HuH-7 (cell line): ENCODE measurements at places on chromosomes 11 and 22.
A peak's percentile ranks its signal among the peaks of the same experiment; 100 is the strongest.

DNA sequence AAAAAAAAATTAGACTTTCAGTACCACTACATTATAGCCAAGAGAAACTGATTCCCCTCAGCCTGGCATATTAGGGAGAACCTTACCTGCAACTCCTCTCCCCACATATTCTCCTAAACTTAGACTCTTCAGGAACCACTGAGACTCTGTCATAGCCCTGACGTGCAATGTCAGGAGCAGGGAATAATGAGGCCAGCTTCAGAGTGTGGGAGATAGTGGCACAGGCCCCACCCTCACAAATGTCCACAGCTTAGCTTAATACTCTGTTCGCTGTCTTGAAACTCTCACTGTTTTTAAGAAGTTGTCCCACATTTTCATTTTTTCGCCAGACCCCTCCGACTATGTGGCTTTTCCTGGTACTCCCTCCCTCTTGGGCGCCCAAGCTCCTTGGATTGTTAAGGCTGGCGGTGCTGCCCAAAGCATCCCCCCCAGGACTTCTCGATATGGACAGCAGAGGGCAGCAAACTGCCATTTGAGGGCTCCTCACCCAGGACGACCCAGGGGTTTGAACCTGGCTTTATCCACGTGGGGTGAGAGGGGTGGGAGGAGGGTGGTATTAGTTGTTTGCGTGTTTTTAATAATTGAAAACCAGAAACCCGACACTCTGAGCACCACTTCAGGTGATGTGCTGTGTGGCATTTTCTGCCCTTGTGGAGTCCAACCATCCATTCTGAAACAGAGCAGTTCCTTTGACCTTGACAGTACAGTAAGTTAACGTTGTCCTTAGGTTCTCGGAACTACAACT is 45.2 kb upstream of the RASSF10 start:
- DNase-seq, result peak; percentile 89

GRCh38 chr22:21989049-21989448 is 6.5 kb upstream of the TOP3B start:
- DNase-seq, result no peak

- no peak for DNase-seq
These were observed 709 bp downstream of the SSRP1 start for GRCh38 chr11:57335023-57335342.

DNA sequence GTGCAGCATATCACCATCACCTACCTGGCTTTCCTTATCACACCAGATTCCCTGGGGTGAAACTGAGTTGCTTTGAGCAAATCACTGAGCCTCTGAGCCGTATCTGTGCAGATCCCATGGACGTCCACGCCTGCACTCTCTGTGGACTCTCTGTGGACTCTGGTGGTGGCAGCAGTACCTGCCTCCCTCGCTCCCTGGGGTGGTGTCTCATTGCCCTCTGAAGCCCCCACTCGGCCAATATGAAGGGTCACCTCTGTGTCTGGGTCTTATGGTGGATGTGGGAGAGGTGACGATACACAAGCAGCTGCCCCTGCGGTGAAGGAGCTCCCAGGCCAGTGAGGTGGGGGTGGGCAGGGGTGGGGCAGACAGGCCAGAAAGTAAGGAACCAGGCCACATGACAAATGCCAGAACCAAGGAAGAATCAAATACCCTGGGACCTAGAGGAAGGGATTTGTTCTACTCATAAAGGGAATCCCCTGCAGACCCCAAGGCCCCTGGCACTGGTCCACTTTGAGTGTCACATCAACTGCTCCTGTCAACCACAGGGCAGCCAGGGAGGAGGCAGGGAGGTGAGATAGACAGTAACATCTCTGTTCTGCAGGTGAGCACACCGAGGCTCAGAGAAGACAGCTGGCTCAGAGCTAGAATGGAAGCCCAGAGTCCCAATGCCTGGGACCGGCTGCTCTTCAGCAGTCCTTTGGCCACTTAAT is 9.2 kb upstream of the CHST1 start:
- DNase-seq, result no peak

- DNase-seq, result no peak
These were observed 104.7 kb upstream of the CLMP start for GRCh38 chr11:123299721-123300120.

DNA sequence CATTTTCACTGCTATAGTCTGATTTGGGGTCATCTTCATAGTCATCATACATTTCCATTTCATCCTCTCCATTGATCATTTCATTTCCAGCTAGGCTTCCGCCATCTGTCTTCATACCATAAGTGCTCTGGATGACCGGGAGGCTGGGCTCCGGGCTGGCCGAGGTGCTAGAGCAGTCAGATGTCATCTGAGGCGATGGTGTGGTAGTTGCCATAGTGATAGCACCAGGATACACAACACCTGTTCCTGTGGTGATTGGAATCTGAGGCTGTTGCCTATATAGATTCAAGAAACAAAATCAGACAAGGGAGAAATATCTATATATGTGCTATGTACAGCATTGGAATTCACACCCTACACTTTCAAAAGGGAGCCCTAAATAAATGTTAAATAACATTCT is 383.5 kb downstream of the SOX6 start:
- DNase-seq, result no peak

GRCh38 chr22:38719196-38719595 is 13.5 kb downstream of the GTPBP1 start:
- no peak for DNase-seq

- no peak for DNase-seq
These were observed 3.4 kb downstream of the MRPL16 start for GRCh38 chr11:59807047-59807610.

DNA sequence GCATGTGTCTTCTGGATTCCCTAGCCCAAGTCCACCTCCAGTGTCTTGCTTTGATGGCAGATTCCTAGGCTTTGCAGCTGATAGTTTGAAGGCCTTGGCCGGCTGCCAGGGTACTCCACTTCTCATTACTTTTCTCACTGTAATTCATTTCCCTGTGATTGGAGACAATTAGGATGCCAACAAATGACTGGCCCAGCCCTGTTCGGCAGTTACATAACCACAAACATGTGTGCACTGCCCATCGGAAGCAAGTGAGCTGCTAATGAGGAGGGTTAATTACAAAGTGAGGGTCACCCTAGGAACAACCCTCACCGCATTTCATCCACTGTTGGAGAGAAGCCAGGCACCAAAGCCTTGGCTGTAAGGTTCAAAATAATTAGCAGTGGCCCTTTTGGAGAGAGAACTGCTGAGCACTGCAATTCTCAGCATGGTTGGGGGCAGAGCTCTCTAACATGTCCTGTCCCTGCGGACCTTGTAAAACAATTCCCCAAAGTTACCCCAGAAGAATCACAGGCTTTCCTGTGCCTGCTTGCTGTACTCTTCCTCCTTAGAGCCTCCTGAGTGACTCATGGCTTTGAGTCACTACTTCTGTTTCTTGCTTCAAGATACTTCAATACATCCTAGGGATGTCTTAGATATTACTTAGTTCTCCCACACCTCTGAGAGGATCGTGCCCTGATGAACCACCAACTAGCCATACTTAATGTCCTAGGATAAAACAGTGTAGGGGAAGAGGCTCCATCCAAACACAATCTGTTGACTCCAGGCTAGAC is 109.7 kb upstream of the GALNT18 start:
- no peak for DNase-seq

- no peak for DNase-seq
These were observed 19.3 kb upstream of the MRGPRX2 start for GRCh38 chr11:19079643-19080440.

GRCh38 chr11:2207773-2208621 is 36.4 kb upstream of the TH start:
- DNase-seq, result no peak

DNA sequence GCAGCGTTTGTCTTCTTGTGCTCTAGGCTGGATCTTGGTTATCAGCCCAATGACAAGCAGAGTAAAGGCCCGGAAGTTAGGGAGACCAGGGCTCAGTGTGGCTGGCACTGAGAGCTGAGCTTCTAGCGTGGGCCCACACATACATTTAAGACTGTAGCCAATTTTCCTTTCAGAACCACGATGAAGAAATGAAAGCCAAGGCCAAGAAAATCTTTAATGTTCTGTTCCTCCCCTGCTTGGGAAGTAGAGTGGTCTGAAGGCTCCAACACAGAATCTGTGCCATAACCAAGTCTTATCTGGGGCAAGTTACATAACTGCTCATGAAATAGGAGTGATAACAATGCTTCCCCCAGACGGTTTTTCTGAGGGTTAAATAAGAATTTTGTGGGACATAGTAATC is 4.7 kb upstream of the ST3GAL4 start:
- DNase-seq, result no peak

DNA sequence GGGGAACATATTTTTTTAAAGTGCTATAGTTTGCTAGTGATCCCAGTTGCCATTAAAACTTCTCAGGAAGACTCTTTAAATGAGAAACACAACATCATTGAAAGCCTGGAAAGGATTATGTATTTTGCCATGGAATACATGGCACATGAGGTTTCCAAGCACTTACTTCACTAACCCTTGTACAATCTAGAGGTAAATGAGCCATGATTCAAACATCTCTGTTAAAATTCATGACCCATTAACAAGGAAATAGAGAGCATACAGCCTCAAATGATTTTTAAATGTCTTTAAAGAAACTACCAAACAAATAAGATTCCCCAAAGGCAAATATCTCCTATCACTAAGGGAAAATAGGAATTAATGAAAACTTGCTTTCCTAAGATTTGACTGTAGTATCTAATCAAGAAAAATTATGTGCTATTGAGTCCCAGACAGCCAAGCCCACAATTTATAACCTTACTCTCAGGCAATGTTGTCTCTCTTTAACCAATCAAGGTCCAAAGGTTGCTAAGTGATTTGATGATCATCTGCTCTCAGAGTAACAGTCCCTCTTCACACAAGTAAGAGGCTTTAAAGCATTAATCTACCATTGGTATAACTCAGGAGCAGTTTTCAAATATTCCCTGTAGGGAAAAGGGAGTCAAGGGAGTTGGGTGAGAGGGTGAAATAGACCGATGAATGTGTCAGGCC is 92.0 kb upstream of the DDI1 start:
- no peak for DNase-seq

DNA sequence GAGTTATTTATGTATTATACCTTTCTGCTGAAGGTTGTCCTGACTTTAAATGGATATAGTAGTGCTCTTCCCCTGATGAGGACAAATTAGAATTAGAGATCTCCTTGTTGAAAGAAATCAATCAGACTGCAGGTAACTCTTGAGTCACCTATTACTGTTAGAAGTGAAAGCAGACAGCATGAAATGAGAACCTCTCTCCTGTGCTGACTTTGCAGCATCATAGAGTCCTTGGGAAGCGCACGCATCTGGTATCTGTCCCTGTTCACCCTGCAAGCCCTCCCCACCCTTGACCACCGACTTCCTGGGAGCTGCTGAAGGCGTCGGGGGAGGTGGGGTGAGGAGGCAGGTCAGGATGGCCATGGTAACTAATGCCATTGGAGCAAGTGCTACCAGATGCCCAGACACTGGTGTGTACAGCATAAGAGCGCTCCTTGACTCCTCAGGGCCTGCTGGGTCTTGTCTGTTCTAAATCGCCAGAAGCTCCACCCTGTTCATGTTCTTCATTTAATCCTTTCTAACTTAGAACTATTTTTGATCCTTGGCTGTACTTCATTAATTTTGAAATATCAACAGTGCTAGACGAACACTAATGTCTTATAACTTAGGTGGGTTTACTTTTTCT is 143.9 kb downstream of the WNT7B start:
- DNase-seq, result no peak

DNA sequence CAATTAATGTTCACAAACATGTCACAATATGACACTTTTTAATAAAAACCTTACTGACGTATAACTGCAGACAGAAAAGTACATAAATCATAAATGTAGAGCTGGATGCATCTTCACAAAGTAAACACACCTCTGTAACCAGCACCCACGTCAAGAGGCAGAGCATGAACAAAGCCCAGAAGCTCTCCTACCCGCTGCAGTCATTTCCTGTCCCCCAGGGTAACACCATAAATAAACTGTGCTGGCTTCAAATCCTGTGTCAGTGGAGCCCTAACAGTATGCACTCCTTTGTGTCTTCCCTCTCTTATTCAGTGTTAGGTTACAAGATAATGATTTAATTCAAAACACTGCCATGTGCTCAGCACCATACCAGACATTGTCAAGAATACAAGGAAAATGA is 5.7 kb downstream of the SYT13 start:
- DNase-seq, result no peak

DNA sequence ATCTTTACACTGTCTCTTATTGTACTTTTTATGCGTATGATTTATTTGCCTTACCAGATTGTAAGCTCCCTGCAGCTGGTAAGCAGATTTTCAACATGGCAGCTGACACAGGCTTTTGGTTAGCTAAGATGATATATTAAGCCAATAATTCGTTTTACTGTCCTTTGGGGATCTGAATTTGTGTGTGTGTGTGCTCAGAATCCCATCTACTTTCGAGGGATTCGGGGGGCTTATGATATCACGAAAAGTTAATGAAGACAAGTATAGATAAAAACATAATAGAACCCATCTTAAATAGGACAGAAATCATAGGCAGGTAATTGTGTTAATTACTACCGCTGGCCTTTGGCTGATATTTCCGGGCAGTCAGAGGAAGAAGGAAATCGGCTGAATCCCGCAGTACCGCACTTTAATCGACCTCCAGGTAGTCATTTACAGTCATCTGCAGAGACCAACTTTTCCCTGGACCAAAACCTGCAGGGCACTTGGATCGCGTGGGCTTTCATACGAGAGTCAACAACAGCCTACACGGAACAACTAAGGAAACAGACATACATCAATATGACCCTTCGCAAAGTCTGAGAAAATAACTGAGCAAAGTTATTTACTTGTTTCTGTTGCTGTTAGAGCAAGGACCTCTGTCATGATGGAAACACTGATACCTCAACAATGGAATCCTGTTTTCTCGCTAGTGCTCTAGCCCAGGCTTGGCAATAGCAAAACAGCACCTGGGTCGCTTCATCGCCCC is 802 bp downstream of the KBTBD3 start:
- no peak for DNase-seq

- no peak for DNase-seq
These were observed 663.8 kb upstream of the API5 start for GRCh38 chr11:42647993-42648392.

DNA sequence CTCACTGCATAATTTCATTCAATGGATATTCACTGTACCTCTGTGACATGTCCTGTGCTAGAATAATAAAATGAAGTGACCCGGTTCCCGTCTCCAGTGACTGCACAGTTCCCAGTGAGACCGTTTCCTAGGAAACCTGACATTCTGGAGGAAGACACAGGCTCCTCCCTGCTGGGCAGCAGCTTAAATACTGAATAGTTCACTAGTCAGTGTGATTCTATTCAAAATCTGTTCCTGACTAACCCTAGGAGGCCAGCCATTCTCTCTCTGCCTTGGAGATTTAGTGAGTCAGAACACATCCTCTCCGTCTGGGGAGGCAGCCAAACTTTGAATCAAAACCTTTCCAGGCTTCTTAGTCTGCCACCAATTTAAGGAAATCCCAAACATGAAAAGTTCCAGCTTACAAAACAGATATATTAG is 11.3 kb downstream of the TRIM66 start:
- no peak for DNase-seq

GRCh38 chr11:34176751-34177209 is 71.4 kb downstream of the NAT10 start:
- no peak for DNase-seq
